ENCODE measurements at places on chromosomes 1 and 21. TPM values are rescaled to one million over a fixed set of nuclear protein-coding genes. Genes with fewer than 3 reads are reported as not detected.

CNTN2 gene
- not detected for total RNA-seq

- DNase-seq = no peak
- peaks cover 13% of the 10 kb centered on the region for H3K4me1 ChIP-seq
- H3K4me3 ChIP-seq = no peak overlapping the region
- no peak overlapping the region for H3K27ac ChIP-seq
- peaks cover 21% of the 10 kb centered on the region for H3K36me3 ChIP-seq
These were observed 56.7 kb upstream of the RAP1GAP start for GRCh38 chr1:21725748-21726392.

GRCh38 chr1:246434335-246434734 lies 72.7 kb downstream of the SMYD3 start:
- H3K4me3 ChIP-seq = no peak overlapping the region
- DNase-seq = no peak
- H3K27ac ChIP-seq = no peak overlapping the region
- H3K4me1 ChIP-seq = no peaks in the 10 kb centered on the region

- H3K36me3 ChIP-seq = no peaks in the 10 kb centered on the region
- H3K27me3 ChIP-seq = peaks cover 68% of the 10 kb centered on the region
- H3K4me1 ChIP-seq = no peaks in the 10 kb centered on the region
- H3K27ac ChIP-seq = no peak overlapping the region
- DNase-seq = no peak
These were observed 14.2 kb upstream of the AMIGO1 start for GRCh38 chr1:109523706-109524105.

DNA sequence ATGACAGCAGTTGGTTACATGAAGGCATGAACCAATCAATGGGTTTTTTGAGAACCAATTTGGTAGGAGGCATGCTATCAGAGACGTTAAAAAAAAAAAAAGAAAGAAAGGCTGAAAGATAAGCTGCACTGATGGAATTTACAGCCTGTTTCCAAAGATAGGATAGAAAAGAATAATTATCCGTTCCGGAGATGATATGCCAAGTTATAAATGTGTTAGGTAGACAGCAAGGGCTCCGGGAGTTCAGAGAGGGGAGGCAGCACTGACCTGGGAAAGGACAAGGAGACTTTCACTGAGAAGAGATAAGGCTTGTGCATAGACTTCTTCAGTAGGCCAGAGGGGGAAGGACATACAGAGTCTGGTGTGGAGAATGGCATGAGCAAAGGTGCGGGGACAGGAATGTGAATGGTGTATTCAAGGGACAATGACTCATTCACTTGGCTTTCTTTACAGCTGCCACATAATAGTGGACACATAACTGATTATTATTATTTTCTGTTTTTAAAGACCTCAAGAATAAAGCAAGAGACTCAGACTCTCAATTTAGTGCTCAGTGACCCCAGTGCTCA lies 24.8 kb upstream of the ACBD6 start:
- H3K4me1 ChIP-seq = peaks cover 78% of the 10 kb centered on the region
- no peak overlapping the region for H3K4me3 ChIP-seq
- H3K27me3 ChIP-seq = no peaks in the 10 kb centered on the region
- peaks cover 11% of the 10 kb centered on the region for H3K36me3 ChIP-seq

- peaks cover 86% of the 10 kb centered on the region for H3K27me3 ChIP-seq
- H3K36me3 ChIP-seq = no peaks in the 10 kb centered on the region
- H3K27ac ChIP-seq = no peak overlapping the region
- no peak overlapping the region for H3K4me3 ChIP-seq
- H3K4me1 ChIP-seq = no peaks in the 10 kb centered on the region
These were observed 125.9 kb downstream of the DMRTB1 start for GRCh38 chr1:53585129-53585528.

GRCh38 chr21:44614161-44614631 lies 2.3 kb downstream of the KRTAP10-8 start:
- H3K4me3 ChIP-seq = no peak overlapping the region
- no peak for DNase-seq
- H3K27me3 ChIP-seq = peaks cover 51% of the 10 kb centered on the region
- no peaks in the 10 kb centered on the region for H3K36me3 ChIP-seq

DNA sequence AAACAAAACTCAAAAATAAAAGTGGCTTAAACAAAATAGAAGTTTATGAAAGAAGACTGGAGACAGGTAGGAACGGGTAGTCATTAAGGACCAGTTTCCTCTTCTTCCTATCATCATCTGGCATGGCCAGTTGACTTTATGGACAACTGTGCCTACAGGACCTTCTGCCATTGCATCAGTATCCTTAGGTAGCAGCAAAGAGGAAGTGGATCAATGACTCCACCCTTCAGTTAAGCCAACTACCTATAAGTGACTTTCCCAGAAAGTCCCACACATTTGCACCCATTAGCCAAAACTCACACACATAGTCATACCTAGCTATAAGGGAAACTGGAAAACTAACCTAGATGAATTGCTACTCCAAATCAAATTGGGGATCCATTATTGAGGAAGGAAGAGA lies 51.7 kb downstream of the RASAL2 start:
- DNase-seq = no peak
- H3K4me1 ChIP-seq = peaks cover 37% of the 10 kb centered on the region
- H3K4me3 ChIP-seq = no peak overlapping the region
- H3K36me3 ChIP-seq = no peaks in the 10 kb centered on the region

DNA sequence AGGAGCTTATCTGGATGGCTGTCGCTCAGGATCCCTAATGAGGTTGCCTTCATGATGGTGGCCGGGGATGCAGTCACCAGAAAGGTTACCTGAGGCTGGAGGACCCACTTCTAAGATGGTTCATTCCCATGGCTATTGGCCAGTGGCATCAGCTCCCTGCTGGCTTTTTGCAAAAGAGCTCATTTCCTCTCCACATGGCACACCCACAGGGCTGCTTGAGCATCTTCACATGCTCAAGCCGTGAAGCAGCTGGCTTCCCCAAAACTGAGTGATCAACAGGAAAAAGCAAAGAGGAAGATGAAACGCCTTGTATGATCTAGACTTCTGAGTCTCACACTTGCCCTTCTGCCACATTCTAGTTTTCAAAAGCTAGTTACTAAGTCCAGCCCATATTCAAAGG lies 124.6 kb upstream of the CXADR start:
- H3K27ac ChIP-seq = no peak overlapping the region
- H3K27me3 ChIP-seq = no peaks in the 10 kb centered on the region
- DNase-seq = no peak
- no peak overlapping the region for H3K4me3 ChIP-seq
- peaks cover 5% of the 10 kb centered on the region for H3K36me3 ChIP-seq

DNA sequence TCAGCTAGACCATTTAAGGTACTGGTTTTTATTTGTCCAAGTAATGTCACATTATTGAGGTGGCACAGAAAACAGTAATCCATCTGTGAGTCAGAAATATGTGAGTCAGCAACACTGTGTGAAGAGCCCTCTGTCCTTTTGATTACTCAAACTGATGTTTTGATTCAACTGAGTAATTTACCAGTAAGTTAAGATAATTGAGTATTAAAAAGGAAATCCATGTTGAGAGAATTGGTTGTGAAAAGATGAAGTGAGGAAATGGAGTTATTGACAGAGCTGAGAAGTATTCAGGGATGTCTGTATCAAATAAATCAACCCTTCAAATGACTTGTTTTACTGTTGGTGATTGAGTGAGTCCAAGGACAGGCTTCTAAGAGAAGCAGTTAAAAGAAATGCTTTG lies 302.7 kb upstream of the SGIP1 start:
- DNase-seq = peak; percentile 8
- peak overlapping the region; percentile 60 for H3K27ac ChIP-seq
- H3K4me1 ChIP-seq = peaks cover 9% of the 10 kb centered on the region
- no peaks in the 10 kb centered on the region for H3K27me3 ChIP-seq
- H3K36me3 ChIP-seq = no peaks in the 10 kb centered on the region

DNA sequence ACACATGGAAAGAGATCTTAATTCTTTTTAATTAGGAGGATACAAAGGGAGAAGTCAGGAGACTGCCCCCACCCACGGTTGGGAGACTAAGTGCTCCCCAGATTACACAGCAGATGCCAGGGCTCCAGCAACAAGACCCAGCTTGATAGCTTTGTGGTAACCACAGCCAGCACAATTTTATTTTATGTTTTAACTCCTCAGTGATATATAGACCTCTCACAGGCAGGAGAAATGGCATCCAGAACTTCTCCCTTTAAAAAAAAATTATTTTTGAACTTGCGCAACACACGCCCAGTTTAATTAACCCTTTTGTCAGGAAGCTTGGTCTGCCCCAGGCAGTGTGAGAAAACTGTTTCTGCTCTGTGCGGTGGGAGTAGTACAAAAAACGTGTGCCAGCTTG lies 62.6 kb upstream of the ACOT11 start:
- H3K27ac ChIP-seq = no peak overlapping the region
- DNase-seq = no peak
- no peak overlapping the region for H3K4me3 ChIP-seq
- H3K27me3 ChIP-seq = peaks cover 47% of the 10 kb centered on the region

- H3K4me1 ChIP-seq = no peaks in the 10 kb centered on the region
- H3K27me3 ChIP-seq = no peaks in the 10 kb centered on the region
- H3K4me3 ChIP-seq = no peak overlapping the region
- H3K36me3 ChIP-seq = no peaks in the 10 kb centered on the region
- DNase-seq = no peak
- H3K27ac ChIP-seq = no peak overlapping the region
These were observed 85.2 kb upstream of the ZP4 start for GRCh38 chr1:237975903-237976302.

All from Calu3 (cell line).